Ammon's horn (tissue), 1 donor: ENCODE measurements at places on chromosomes 1 and 21.

DNA sequence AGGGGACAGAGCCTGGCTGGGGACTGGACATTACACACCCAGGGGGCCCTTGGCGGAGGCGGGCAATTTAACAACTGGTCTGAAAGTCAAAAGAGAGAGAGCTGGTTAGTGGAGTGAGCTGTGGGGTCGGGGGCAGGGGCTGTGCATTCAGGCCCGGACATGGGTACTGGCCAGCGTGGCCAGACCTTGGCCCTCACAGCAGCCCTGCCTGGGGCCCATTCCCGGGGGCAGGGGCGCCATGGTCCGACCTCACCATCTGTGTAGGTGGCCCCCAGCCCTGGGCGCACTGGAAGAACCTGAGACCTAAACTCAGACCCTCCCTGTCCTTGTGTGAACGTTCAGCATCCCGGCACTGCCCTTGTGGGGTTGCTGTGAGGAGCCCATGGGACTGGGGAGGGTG is 5.0 kb downstream of the CLDN19 start:
- no peak for DNase-seq

GRCh38 chr1:30986755-30987154 is 78.2 kb upstream of the SDC3 start:
- DNase-seq = no peak

- DNase-seq = peak; percentile 66
Measured at GRCh38 chr1:17494114-17494729, 45.3 kb upstream of the ARHGEF10L start.

DNA sequence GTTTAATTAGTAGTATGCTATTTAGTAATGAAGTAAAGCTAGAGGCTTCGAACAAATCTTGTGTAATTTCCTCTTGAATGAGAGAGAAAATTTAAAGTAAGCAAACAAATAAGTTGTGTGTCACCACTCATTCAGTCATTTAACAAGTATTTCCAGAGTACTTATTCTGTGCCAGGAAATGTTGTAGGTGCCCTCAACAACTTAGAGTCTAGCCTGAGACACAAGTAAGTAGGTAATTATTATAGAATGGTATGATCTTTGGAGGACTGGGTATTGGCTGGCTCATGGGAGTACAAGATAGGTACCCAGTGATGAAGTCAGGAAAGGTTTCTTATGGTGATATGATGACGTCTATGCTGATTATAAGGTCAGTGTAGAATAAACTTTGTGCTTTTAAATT is 17.4 kb upstream of the METTL18 start:
- DNase-seq = no peak

DNA sequence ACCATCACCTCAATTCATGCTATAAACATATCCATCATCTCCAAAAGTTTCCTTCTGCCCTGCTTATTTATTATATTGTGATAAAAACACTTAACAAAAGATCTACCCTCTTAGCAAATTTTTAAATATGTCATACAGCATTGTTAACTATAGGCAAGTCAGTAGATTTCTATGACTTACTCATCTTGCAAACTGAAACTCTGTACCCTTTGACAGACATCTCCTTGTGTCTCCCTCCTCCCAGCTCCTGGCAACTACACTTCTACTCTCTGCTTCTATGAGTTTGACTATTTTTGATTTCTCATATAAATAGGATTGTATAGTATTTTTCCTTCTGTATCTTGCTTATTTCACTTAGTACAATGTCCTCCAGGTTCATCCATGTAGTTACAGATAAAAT is 174.8 kb downstream of the TNFSF18 start:
- no peak for DNase-seq

DNA sequence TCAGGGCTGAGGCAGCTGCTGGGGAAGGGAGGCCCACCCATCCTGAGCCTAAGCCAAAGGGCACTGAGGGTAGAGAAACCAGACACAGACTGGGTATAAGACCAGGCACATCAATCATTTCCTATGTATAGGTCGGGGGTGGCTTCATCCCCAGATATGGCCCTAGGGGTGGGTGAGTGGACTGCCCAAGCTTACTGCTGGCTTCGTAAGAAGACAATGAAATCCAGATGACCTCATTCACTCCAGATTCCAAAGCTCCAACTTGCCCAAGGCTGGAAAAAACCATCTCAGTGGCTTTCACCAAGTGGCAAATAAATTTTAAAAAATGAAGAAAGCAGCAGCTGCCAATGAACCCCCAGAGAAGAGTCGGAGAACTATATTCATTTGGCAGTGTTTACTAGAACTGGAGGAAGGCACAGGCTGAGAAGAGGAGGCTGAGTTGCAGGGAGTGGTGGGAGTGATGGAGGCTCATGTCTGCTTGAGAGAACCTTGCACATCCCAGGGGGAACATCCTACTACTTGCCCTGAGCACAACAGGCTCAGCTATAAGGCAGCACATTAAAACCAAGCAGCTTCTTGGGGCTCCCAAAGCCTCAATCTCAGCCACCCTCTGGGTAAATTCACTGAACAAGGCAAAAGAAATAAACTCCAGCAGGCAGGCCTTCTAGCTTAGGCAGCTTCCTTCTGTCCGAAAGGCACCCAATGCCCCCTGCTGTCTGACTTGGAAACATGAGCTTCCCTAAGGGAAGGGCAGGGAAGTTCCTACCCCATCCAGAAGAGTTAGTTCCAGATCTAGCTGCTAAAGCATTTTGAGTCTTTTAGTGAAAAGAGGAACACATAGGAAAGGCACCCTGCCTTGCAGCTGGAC is 14.1 kb downstream of the PEA15 start:
- peak; percentile 89 for DNase-seq

DNA sequence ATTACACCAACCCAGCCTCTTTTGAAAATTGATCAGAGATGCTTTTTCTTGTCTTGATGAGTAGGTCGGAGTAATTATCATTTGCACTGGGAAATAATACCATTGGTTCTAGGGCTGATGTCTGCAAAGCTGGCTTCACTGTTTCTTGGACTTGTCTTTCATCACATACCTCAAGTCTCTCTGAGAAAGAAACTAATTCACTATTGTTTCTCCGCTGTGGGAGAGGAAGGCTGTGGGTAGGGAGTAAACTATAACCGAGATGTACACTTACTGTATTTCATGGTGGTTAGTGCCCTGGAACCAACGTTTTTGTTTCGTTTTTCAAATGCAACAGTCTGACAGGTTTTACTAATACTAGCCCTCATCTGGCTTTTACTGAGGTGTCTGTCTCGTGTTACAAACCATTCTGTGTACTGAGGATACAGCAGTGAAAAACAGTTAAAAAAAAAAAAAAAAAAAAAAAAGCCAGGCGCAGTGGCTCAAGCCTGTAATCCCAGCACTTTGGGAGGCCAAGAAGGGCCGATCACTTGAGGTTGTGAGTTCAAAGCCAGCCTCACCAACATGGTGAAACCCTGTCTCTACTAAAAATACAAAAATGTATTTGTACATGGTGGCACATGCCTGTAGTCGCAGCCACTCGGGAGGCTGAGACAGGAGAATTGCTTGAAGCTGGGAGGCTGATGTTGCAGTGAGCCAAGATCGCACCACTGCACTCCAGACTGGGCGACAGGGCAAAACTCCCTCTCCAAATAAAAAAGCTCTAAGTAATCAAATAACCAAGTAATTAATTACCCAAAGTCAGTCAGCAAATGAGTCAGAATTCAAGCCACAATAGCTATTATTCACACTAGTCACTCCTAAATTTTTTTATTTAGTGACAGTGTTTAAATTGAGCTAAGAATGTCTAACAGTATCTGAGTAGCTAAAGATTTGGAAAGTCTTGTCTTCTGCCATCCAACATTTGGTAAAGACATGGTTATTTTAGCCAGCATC is 23.3 kb downstream of the TOMM20 start:
- DNase-seq = no peak

- DNase-seq = peak; percentile 35
Measured at GRCh38 chr1:6842301-6842700, 57.0 kb downstream of the CAMTA1 start.

DNA sequence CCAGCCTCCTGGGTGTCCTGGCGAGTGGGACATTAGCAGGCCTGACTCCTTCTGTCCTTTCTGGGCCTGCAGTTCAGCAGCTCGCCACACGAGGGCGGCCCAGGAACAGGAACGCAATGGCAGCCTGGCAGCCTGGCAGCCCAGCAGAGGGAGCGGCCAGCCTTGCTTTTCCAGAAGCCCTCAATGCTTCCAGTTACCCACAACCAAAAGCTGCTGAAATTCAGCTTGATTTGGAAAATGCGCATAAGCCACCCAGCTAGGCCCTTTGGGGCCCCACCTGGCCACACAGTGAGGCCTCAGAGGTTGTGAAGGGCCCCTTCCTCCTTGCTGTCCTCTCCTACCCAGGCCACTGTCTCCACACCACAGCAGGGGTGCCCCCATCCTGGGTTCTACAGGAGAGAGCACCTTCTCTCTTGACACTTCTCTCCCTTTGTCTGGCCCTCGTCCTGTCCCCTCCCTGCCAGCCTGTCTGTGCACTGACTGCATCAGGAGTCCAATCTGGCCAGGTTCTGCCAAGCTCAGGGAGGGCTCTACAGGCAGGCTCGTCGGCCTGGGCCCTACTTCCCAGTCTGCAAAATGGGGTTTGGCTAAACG is 103.4 kb upstream of the VAMP3 start:
- peak; percentile 95 for DNase-seq

DNA sequence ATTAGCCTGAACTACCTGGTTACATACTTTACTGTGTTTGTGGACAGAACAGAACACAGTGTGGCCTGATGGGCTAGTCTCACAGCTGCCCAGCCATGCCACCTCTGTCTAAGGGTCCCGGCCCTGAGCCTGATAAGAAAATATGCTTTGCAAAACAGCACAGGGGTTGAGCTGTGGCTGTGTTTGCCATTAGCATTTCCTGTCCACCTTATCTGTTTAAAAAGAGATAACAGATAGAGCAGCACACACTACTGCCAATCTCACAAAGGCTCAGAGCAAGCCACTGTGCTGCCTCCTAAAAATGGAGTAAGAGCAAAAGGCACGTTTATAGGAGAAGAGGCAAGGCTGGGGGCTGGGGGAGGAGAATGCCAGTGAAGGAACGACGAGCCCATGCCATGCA is 95.0 kb downstream of the SUSD4 start:
- no peak for DNase-seq

GRCh38 chr1:97144527-97144926 is 422.9 kb downstream of the PTBP2 start:
- DNase-seq = no peak

GRCh38 chr1:189424746-189425331 is 1052.8 kb downstream of the BRINP3 start:
- no peak for DNase-seq

DNA sequence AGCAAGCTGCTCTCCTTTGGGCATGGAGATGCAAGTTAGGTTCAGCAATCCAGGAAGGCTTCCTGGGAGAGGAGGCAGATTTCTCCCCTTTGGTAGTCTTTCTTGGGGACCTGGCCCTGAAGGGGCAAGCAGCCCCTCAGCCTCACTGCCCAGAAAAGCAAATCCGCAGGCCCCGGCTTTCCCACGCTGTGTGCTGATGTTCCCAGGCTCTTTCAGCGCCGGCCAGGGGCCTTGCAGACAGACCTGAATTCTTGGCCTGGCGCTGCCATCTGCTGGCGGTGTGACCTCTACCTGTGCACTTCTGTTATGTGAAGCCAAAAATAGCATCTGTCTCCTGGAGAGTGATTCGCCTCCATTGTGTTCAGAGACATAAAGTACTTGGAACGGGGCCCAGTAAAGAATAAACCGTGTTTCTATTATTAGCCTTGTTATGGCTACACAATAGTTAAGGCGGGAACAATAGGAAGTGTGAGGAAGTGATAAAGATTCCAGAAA is 64.8 kb downstream of the ALPL start:
- DNase-seq = peak; percentile 64

- DNase-seq = no peak
Measured at GRCh38 chr1:183572721-183573120, 17.5 kb downstream of the NCF2 start.

- DNase-seq = no peak
Measured at GRCh38 chr1:173009597-173009996, 41.1 kb downstream of the TNFSF18 start.

DNA sequence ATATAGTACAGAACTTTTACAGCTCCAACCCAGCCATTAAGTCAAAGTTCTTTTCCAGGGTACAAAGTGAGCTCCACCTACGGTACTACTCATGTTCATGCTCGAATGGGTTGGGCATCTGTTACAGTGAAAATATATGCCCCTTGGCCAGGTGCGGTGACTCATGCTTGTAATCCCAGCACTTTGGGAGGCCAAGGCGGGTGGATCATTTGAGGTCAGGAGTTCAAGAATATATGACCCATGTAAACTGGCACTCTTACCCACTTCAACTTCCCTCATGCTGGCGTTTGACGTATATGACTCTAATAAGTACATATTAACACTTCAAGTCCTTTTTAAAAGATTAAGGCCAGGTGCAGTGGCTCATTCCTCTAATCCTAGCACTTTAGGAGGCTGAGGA is 71.3 kb upstream of the PKN2 start:
- DNase-seq = no peak

DNA sequence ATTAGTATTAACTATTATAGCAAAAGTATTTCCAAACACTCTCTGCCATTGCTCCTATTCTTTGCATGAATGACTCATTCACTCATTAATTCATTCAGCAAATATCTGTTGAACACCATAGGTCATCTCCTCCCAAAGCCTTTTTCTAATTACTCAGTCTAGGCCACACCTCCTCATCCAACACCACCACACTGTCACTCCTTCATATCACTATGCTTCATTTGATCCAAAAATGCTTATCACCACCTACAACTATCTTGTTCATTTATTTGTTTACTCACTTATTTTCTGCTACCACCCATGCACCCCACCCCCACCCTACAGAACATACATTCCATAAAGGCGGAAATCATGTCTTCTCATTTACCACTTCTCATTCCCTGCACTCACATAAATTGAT is 94.4 kb upstream of the TNFSF4 start:
- no peak for DNase-seq

DNA sequence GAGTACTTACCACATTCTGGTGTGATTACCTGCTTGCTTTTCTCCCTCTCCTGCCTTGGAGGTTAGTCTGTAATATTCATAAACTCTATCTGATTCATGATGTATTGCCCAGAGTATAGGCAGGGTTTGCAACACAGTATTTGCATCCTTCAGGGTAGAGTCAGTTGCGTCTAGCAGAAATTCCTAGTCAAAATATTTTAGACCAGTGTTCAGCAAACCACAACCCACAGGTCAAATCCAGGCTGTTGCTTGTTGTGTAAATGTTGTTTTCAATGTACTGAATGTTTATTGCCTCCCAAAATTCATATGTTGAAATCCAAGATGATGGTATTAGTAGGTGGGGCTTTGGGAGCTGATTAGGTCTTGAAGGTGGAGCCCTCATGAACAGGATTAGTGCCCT is 82.9 kb downstream of the NGF start:
- DNase-seq = no peak

DNA sequence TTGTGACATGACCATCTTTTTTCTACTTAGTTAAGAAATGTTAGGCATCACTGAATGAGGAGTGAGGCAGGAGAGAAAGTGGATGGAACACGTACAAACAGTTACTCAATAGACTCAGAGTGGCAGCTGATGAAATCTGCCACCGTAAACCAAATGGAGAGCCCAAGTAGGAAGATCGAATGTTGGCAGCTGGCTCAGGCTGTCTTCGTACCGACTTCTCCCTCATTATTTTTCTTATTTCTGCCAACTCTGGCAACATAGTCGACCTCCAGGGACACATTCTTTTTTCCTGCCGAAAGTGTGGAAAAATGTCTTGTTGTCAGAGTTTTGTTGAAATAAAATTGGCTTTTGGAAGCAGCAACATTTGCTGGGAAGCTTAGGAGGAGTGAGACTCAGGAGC is 143.3 kb downstream of the GREM2 start:
- DNase-seq = peak; percentile 36

GRCh38 chr1:8025061-8025670 is 943 bp downstream of the ERRFI1 start:
- no peak for DNase-seq
